ENCODE measurements at places on chromosomes 11 and 22. TPM values are rescaled to one million over a fixed set of nuclear protein-coding genes. Genes with fewer than 3 reads are reported as not detected.

- no peak overlapping the region for H3K4me3 ChIP-seq
- H3K27me3 ChIP-seq = no peaks in the 10 kb centered on the region
- no peak overlapping the region for H3K27ac ChIP-seq
- DNase-seq = no peak
- no peaks in the 10 kb centered on the region for H3K4me1 ChIP-seq
Observed at GRCh38 chr11:11206484-11206883, 146.6 kb downstream of the CSNK2A3 start.

DNA sequence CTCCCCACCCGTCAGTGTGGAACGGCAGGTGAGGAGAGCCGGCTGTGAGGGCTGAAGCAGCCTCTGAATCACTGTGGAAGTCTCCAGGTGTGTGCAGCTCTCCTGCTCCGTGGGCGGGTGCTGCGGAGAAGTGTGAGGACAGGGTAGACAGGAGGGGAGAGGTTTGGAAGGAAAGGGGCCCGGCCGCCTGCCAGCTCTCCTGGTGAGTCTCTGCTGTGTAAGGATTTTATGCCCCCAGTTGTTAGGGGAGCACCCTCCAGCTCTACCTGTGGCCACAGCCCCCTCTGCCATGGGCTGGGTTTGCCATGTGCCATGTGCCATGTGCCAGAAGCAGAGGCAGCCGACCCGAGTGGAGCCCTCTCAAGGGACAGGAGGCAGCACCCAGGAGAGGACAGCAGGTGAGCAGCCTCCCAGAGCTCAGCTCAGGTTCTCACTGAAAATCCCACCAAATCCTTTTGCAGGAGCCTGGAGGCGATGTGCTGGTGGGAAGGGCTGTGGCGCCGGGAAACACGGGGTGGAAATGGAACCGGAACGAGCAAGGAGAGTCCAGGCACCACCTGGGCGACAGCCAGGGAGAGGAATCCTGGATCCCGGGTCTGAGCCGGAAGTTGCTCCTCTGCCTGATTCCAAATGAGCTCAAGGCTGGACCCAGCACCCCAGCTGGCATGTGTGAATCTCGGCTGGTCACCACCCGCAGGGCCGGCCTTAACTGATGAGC is 804.4 kb downstream of the BRD1 start:
- no peaks in the 10 kb centered on the region for H3K27me3 ChIP-seq
- H3K27ac ChIP-seq = no peak overlapping the region
- no peak for DNase-seq

DNA sequence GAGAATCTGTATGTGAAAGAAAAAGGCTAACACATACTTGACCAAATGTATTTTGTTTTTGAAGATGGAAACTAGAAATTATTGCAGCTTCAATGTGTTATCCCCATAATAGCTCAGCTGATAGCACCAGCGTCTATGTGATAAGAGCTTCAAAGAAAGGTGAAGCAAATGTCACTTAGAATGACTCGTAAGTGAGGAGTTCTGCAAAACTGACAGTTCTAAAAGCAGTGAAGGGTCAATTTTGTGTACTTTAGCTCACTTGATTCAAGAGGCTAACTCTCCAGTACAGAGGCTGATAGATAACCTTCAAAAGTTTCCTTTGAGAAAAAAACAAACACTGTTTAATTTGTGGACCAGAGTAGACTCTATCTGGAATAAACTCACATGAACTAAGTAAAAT is 87.2 kb upstream of the CARD18 start:
- H3K27me3 ChIP-seq = no peaks in the 10 kb centered on the region
- H3K36me3 ChIP-seq = no peaks in the 10 kb centered on the region
- no peak overlapping the region for H3K4me3 ChIP-seq
- no peak for DNase-seq
- no peak overlapping the region for H3K27ac ChIP-seq

GRCh38 chr11:115700981-115701875 is 197.0 kb upstream of the CADM1 start:
- H3K4me1 ChIP-seq = no peaks in the 10 kb centered on the region
- DNase-seq = no peak
- no peaks in the 10 kb centered on the region for H3K36me3 ChIP-seq
- no peak overlapping the region for H3K4me3 ChIP-seq
- H3K27me3 ChIP-seq = no peaks in the 10 kb centered on the region
- no peak overlapping the region for H3K27ac ChIP-seq

DNA sequence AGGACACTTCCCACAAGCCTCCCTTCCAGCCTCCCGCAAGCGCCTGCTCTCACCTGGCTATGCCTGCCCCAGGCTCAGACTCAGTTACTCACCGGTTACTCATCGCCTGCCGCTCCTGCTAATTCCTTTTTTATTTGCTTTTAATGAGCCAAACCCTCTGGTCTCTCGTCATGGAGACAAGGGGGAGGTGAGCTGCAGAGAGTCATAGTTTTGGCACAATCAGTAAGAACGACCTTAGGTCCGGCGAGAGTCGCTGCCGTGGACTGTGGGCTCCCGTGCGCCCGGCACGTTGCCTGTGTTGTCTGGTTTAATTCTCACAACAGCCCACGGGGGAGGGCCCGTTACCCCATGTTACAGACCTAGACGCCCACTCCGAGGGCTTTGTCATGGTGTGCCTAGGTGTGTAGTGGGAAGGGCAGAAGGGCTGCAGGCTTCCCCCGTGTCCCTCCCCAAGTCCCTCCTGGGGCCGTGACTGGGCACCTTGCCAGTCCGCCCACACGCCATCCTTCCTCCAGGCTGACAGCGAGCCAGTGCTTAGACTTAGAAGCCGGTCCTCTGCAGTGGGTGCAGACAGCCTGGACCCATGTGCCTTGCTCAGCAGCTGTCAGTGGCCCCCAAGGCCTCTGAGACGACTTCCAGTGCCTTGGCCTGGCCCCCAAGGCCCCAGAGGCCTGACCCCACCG is 42.2 kb downstream of the WNT7B start:
- DNase-seq = no peak
- H3K4me3 ChIP-seq = no peak overlapping the region
- H3K36me3 ChIP-seq = no peaks in the 10 kb centered on the region

GRCh38 chr11:37710031-37710430 is 1112.0 kb upstream of the RAG2 start:
- no peak for DNase-seq
- no peaks in the 10 kb centered on the region for H3K4me1 ChIP-seq
- no peaks in the 10 kb centered on the region for H3K27me3 ChIP-seq
- no peak overlapping the region for H3K4me3 ChIP-seq

DNA sequence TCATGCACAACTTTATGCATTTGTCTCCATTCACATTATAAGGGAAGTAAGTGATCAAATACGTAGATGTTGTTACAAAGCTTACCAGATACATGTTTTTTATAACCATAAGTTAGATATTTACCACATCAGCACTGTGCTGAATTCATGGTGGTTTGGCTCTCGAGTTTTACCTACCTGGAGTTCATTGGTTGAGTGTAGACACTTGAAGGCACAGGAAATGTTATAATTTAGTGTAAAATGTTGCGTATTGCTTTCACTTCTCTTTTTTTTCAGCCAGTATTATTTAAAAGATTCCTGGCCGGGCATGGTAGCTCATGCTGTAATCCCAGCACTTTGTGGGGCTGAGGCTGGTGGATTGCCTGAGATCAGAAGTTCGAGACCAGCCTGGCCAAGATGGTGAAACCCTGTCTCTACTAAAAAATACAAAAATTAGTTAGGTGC is 53.1 kb upstream of the GRK2 start:
- H3K4me1 ChIP-seq = no peaks in the 10 kb centered on the region
- H3K27me3 ChIP-seq = no peaks in the 10 kb centered on the region
- no peaks in the 10 kb centered on the region for H3K36me3 ChIP-seq
- H3K4me3 ChIP-seq = no peak overlapping the region
- no peak for DNase-seq

GRCh38 chr11:61153593-61154095 is 7.6 kb downstream of the VPS37C start:
- H3K4me3 ChIP-seq = no peak overlapping the region
- H3K27ac ChIP-seq = peak overlapping the region; percentile 74
- no peaks in the 10 kb centered on the region for H3K27me3 ChIP-seq
- DNase-seq = no peak
- H3K4me1 ChIP-seq = peaks cover 7% of the 10 kb centered on the region
- H3K36me3 ChIP-seq = no peaks in the 10 kb centered on the region

- H3K4me3 ChIP-seq = no peak overlapping the region
- H3K27me3 ChIP-seq = no peaks in the 10 kb centered on the region
- H3K4me1 ChIP-seq = no peaks in the 10 kb centered on the region
- H3K27ac ChIP-seq = no peak overlapping the region
- no peaks in the 10 kb centered on the region for H3K36me3 ChIP-seq
Observed at GRCh38 chr11:69268911-69269310, 25.0 kb upstream of the MYEOV start.

- H3K27ac ChIP-seq = no peak overlapping the region
- no peaks in the 10 kb centered on the region for H3K4me1 ChIP-seq
- no peak for DNase-seq
- H3K4me3 ChIP-seq = no peak overlapping the region
Observed at GRCh38 chr11:48088682-48089050, 108.3 kb downstream of the PTPRJ start.

DNA sequence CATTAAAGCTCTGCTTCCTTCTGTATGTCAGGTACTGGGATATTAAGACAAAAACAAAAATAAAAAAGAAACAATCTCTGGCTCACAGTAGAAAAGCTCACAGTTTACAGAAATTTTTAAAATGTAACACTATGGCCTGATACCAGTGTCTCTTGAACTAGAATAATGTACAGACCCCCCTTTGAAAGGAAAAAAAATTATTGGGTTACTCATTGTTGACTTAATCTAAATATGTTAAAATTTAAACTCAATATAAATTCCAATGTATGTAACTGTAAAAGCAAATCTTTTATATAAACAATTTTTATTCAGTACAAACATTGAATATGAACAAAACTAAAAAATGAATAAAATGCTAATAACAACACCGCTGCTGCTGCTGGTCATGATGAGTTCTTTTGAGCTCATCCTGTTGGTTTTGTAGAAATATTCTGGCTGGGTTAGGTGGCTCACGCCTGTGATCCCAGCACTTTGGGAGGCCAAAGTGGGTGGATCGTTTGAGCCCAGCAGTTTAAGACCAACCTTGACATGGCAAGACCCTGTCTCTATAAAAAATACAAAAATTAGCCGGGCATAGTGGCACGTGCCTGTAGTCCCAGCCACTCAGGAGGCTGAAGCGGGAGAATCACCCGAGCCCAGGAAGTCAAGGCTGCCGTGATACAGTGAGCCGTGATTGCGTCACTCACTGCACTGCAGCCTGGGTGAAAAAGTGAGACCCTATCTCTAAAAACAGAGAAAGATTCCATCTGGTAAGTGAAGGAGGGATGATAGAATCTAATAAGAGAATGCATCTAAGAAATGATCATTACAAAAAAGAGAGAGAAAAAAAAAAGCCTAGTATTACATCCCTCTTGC is 11.8 kb upstream of the KCNE3 start:
- H3K4me3 ChIP-seq = no peak overlapping the region
- H3K36me3 ChIP-seq = no peaks in the 10 kb centered on the region
- no peaks in the 10 kb centered on the region for H3K4me1 ChIP-seq
- no peak for DNase-seq
- H3K27ac ChIP-seq = no peak overlapping the region
- H3K27me3 ChIP-seq = no peaks in the 10 kb centered on the region

DNA sequence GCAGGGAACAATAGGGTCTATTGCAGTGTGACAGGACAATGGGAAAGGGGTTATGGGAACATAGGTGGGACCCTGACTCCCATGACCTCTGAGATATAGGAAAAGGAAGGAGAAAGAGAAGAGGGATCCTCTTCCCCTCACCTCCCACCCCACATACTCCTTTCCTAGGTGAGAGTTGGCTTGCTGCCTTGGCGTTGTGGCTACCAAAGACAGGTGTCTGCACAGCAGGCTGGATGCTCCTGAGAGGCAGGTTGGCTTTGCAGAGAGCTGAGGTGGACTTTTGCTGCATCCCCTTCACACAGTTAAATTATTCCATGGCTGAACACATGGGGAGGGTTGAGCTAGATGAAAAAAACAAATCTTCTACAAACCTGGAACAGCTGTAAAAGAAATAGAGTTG is 80.7 kb downstream of the SYT9 start:
- H3K36me3 ChIP-seq = no peaks in the 10 kb centered on the region
- H3K27ac ChIP-seq = no peak overlapping the region
- H3K27me3 ChIP-seq = no peaks in the 10 kb centered on the region
- no peak overlapping the region for H3K4me3 ChIP-seq
- no peak for DNase-seq

GRCh38 chr11:114208377-114208776 is 87.8 kb upstream of the NNMT start:
- H3K4me3 ChIP-seq = no peak overlapping the region
- H3K27ac ChIP-seq = no peak overlapping the region
- H3K36me3 ChIP-seq = no peaks in the 10 kb centered on the region
- H3K27me3 ChIP-seq = no peaks in the 10 kb centered on the region

- H3K36me3 ChIP-seq = no peaks in the 10 kb centered on the region
- no peak for DNase-seq
- H3K4me1 ChIP-seq = no peaks in the 10 kb centered on the region
- H3K27ac ChIP-seq = no peak overlapping the region
- no peaks in the 10 kb centered on the region for H3K27me3 ChIP-seq
Observed at GRCh38 chr11:114262681-114263512, 33.3 kb upstream of the NNMT start.

OR10A3 gene
- total RNA-seq = not detected

BATF2 gene
- 0.90 TPM for total RNA-seq

LYVE1 gene
- 12.8 TPM for total RNA-seq
